ENCODE measurements at places on chromosomes 1 and 21.

DNA sequence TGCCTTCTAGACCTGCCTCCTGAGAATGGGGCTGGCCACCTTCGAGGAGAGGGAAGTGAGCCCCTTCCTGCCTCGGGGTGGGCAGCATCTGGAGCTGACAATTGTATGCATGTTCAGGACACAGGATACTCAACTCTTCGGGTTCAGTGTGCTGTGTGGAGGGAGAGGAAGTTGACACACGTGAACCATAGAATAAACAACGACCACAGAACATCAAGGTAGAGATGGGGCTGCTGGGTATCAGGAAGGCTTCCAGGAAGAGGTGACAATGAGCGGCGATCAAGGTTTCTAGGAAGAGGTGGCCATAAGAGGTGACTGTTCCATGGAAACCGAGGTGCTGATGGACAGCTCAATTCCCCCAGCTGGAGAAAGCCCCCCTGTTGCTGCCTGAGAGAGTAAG lies 22.0 kb downstream of the UBIAD1 start:
- no peak for DNase-seq

DNA sequence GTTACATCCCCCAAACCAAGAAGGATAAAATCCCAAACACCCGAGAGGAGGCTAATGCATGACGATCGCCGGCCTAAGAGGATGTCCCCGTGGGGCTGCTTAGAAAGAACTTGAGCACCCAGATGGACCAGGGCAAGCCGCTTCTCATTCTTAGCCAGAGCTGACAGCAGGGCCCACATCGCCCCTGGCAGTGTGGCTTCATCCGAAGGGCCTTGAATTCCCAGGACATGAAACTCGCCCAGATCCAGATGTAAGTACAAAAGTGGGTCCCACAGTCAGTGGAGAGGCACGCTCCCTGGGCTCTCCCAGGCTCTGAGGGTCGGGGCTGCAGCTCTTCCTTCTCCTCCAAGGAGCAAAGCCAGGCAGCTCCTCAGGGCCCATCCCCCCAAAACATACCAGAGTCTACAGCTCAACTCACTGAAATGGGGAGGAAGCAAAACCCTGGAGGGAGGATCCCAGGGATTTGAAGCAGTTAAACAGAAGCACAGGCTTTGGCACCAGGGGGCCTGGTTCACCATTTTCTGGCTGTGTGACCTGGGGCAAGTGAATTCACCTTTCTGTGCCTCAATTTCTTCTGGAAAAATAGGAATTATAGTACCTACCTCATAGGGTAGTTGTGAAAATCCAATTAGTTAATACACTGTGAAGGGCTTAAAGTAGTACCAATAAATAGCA lies 85.6 kb downstream of the MAN1C1 start:
- no peak for DNase-seq

DNA sequence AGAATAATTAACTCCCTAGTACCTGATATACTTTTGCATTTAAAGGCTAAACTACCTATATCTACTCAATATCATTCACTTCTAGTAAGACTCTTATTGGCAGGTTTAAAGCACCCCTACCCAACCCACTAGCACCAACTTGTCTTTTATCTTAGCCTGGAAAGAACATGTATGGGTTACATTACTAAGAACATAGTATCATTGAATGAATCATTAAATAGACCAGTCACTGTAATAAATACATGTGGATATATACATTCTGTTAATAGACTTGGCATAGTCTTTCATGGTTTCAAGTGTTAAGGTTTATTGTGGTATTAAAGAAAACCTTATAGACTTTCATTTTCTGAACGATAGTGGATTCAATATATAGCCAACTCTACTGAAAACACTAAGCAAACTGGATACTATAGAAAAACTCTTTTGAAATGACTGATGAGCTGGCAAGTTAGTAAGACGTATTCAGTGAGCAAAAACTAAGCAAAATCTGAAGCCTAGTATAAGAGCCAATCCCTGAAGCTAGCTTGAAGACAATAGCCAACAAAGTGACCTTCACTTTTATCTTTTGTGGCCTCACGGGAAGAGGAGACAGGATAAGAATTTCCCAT lies 10.3 kb downstream of the HIVEP3 start:
- DNase-seq: no peak

GRCh38 chr1:163444665-163445064 lies 122.9 kb downstream of the NUF2 start:
- no peak for DNase-seq

DNA sequence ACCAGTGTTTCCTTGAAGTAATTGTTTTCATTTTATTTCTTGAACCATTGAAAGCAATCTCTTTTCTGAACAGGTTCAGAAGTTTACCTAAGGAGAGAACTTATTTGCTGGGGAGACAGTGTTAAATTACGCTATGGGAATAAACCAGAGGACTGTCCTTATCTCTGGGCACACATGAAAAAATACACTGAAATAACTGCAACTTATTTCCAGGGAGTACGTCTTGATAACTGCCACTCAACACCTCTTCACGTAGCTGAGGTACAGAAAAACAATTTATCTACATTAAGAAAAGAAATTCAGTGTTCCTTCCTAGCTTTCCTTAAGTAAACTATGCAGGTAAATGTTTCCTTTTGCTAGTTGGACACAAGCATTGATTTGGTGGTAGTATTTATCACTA lies 27.4 kb downstream of the AGL start:
- no peak for DNase-seq

GRCh38 chr21:28773036-28773435 lies 219.6 kb downstream of the LTN1 start:
- no peak for DNase-seq

- peak; percentile 65 for DNase-seq
These were observed 758 bp downstream of the PTBP2 start for GRCh38 chr1:96722161-96722922.

DNA sequence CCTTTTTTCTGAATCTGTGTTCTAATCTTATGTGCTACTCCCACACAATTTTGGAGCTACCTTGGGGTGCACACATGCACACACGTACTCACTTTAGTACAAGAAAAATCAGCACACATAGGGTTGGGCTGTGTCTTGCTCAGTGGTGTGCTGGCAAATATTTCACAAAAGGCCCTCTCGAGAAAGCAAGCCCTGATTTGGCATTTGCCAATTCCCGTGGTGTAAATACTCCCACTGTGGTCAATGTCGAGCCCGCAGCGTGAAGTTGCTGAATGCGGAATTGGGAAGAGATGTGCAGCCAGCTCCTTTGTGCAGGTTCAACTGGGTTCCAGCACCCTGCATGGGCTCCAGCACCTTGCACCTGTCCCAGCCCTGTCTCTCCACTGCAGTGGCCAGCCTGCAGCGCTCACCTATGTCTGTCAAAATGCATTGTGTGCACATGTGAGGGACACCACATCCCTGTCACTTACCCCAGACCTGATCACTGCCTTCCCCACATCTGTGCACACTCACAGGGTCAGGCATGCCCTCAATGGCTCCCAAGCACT lies 78.4 kb upstream of the WNT4 start:
- no peak for DNase-seq

DNA sequence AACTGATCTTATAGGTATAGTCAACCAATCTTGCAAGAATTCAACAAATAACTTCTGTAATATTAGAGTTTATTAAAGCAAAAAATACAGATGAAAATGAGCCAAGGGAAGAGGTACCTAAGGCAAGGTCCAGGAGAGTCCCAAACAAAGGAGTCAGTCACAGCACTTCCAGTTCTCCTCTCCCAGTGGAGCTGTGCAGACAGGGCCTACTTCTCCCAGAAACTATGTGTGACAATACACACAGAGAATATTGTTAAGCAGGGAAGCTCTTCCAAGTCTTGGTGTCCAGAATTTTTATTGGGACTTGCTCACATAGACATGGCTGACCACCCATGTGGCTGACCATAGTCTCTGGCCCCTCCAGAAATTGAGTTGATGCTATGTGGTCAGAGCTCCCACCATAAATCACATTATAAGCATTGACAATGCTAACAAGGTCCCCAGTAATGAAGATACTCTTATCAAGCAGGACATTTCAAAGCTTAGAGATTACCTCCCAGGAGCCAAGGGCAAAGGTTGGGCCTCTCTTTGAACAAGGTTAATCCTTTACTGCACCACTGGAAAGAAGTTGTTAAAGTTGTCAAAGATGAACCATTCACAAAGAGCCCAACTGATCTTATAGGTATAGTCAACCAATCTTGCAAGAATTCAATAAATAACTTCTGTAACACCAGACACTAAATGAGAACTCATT lies 3.5 kb upstream of the CD244 start:
- no peak for DNase-seq

DNA sequence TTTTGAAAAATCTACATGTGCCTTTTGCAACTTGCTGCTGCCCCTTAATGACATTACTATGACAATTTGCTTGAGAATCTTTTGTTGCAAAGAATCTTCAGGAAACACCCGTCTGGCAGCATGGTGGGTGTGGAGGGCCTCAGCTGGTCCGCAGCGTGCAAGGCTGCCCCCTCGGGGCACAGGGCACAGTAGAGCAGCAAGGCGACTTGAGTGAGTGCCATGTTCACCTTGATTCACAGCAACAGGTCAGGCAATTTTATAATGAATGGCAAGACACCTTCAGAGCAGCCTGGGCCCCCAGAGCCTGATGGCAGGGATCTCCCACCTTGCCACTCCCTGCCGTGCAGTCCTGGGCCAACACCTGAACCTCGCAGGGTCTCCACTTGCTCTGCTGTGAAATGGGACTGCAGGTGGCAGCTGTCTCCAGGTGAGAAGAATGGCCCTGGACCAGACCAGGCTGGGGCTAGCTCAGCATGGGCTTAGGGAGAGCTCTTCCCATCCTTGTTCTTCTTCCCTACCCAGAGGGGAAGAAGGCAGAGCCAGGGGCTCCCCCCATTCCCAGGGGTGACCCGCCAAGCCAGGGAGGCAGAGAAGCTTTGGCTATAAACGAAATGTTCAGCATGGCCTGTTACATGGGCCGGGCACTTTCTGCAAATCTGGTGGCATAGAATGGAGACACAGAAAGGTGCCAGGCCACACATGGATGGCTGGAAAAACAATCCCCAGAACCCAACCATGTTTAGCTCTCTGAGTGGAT lies 34.5 kb upstream of the ACTRT2 start:
- no peak for DNase-seq

GRCh38 chr1:170520601-170521000 lies 11.4 kb upstream of the GORAB start:
- peak; percentile 70 for DNase-seq

DNA sequence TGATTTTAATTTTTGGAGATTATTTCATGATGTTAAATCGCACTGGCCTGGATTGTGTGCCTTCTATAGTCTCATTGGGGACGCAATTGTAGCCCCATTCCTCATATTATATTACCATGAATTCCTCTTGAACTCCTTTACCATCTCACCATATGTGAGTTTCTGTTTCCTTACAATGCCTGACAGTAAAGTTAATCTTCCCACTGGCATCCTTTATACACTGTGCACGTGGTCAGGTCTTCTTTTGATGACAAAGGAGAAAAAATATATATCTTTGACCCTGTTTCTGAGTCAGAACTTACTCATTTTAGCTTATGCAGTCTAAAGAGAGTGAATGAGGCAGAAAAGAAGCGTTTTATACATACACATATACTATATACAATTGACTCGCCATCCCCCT lies 774 bp upstream of the ABL2 start:
- DNase-seq: peak; percentile 95

GRCh38 chr1:115059316-115059715 lies 29.7 kb downstream of the TSHB start:
- peak; percentile 7 for DNase-seq

GRCh38 chr1:162856260-162856659 lies 4.7 kb downstream of the CCDC190 start:
- DNase-seq: peak; percentile 99

DNA sequence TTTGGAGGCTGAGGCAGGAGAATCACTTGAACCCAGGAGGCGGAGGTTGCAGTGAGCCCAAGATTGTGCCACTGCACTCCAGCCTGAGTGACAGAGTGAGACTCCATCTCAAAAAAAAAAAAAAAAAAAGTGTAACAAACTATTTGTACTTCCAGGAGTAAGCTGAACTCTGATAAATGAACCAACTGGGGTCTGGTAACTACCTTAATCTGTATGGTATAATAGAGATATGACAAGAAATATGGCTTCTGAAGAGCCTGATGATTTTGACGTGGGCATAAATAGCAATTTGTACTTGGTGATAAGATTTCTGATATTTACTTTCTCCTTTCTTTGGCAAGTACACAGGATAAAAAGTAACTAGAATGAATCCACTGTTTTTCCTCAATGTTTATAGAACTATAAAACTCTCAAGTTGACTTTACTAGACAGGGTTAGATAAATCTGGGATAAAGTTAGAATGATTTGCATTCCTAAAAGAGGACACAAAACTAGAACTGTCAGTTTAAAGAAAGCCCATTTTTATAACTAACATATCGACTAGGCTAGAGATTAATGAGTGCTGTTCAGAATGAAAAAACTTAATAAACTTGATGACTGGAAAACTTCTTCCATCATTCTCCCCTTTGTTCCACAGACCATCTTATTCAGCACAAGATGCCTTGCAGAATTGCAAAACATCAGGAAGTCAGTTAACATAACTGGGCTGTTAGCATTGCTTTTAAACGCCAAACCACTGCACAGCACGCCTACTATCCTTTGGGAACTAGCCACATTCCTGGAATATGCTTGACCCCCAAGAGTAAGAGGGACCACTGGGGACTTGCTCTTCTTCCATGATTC lies 51.5 kb upstream of the EDARADD start:
- DNase-seq: no peak

GRCh38 chr1:217021956-217022355 lies 298.7 kb upstream of the ESRRG start:
- no peak for DNase-seq

DNA sequence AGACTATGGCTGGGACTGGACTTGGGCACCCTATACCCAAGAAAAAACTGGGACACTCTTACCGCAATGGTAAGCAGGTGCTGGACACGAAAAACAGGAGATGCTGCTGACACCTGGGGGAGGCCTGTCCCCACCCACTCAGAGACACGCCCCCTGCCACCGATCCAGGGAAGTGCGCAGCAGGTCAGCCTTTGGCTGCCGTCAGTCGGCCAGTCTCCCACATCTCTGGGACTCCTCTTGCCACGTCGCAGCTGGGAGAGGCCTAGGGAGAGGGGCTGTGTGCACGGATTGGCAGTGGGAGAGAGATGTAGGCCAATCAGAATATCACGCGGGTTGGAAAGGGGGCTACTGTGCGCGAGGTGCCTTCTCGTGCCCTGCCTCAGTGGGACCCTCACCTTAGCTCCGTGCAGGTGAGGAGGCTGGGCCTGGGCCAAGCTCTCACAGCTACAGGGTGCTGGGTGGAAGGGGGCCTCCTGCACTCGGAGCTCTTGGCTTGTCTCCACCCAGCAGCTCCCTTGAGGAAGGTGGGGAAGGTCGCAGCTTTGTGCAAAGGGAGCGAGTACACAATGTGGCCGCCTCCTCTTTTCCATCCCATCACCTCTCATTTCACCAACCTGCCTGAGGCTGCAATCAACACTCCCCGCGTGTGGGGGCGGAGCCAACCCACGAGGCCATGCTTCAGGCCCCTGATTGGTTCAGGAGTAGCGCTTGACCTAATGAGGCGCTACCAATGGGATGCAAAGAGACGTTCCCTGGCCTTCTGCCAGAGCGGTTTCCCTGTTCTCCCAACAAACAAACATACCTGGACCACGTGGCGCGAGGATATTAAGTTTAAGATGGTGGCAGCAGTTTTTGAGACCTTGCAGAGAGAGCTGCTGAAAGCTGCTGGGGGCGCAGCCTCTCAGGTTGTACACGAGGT lies 25.7 kb upstream of the LDLRAP1 start:
- DNase-seq: no peak

GRCh38 chr1:221276896-221277409 lies 397.7 kb downstream of the HLX start:
- no peak for DNase-seq

Data from ELR (cell line).